ENCODE measurements at places on chromosomes 6 and 20. TPM values are rescaled to one million over a fixed set of nuclear protein-coding genes. Genes with fewer than 3 reads are reported as not detected.

DNA sequence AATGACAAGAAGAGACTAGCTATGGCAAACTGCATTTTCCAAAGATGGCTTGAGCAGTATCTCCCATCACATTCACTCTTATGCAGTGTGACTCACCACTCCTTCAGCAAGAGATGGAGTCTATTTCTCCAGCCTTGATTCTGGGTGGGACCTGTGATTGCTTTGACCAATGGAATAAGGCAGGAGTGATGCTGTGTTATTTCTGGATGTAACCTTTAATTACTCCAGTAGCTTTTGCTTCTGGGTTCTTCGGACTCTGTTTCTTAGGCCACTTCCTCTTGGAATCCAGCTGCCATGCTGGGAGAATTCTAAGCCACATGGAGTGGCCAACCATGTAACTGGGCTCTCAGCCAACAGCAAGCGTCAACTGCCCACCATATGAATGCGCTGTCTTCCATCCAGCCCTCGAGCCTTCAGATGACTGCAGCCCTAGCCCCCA lies 50.7 kb downstream of the TGM2 start:
- no peak for DNase-seq

DNA sequence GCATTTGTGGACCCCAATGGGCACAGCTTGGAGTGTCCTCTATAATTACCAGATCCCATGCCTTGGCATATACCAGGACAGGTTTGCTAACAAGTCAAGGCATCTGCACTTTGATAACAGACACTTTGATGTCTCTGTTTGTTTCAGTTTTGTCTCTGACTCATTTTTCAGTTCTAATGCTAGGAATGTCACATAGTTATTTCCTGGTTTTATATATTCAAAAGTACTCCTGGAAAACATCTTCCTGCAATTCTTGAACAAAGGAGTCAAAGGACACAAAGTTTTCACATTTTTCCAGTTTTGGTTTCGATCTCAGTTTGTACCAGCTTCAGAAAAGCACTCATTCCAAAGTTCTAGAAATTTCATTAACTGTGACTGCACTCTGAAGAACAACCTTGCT lies 188.1 kb downstream of the FOXC1 start:
- DNase-seq = no peak

DNA sequence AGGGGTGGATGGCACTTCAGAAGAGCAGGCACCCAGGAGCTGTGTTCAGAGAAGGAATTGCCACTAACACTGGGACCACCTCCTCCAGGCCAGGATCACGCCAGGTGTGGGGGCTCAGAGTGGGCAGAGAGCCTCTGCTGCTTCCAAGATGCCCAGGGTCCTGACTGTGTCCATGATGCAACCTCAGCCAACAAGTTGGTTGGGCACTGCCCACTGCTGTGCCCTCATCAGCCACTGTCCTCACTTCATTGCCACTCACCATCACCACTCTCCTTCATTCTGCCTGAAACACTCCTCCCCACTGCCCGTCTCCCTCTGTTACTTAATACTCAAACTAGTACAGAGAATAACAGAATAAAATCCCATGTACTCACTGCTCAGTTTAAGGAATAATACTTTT lies 16.5 kb upstream of the TCF15 start:
- no peak for DNase-seq

- no peak for DNase-seq
Observed at GRCh38 chr6:32252331-32253009, 28.6 kb upstream of the NOTCH4 start.

GRCh38 chr20:5885866-5886265 lies 64.5 kb downstream of the TRMT6 start:
- DNase-seq = no peak

DNA sequence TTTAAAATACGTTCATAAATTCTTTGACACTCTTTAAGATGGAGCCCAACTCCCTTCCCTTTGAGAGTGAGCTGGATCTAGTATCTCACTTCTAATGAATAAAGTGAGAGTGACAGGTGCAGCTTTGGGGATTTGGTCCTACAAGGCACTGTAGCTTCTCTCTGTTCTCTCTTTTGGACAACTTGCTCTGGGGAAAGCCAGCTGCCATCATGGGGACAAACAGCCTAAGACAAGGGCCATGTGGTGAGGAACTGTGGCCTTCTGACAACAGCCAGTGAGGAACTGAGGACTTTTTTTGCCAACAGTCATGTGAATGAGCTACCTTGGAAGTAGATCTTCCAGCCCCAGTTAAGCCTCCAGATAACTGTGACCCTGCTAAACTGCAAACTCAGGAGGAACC lies 272.8 kb upstream of the AGPAT4 start:
- DNase-seq = no peak

DNA sequence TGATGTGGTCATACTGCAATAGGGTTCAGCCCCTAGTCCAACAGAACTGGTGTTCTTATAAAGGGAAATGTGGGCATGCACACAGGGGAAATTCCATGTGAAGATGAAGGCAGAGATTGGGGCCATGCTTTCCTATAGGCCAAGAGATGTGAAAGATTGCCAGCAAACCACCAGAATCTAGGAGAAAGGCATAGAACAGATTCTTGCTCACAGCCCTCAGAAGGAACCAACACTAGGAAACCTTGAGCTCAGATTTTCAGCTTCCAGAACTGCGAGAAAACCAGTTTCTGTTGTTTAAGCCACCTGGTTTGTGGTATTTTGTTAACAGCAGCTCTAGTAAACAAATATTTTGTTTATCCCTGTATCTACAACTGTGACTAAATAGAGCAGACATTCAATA lies 197.6 kb upstream of the CITED2 start:
- DNase-seq = no peak

GRCh38 chr6:49849213-49849907 lies 17.0 kb downstream of the CRISP1 start:
- no peak for DNase-seq

- no peak for DNase-seq
Observed at GRCh38 chr6:136968837-136969236, 46.7 kb downstream of the SLC35D3 start.

- DNase-seq = no peak
Observed at GRCh38 chr6:16048221-16048620, 80.7 kb upstream of the MYLIP start.

Gene PRDM13
- not detected for polyA plus RNA-seq

Gene CDSN
- polyA plus RNA-seq = not detected

Gene TRIM40
- not detected for polyA plus RNA-seq

Gene DDX39B
- polyA plus RNA-seq = 255 TPM

Gene SLC22A3
- polyA plus RNA-seq = 2.0 TPM

Gene CYP24A1
- 1.2 TPM for polyA plus RNA-seq

Data from stomach (tissue), 19 donors.